ENCODE measurements at places on chromosomes 3 and 15.

- no peak for DNase-seq
Observed at GRCh38 chr3:35946121-35946853, 307.0 kb downstream of the ARPP21 start.

DNA sequence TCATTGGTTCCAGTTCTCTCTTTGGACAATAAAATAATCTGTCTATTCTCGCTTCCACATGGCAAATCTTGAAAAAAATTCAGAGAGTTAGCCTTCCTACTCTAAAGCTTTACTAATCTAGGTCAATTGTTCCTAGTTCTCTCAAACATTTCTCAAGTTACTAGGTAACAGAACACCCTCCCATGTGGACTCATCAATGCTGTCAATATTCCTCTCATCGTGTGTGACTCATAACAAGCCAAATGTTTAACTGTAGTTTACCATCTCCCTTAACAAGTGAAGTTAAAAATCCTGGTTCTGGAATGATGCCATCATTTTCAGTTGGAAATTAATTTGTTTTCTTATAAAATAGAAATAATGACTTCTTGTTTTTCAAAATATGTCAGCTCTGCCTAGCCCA lies 438.6 kb downstream of the ROBO1 start:
- no peak for DNase-seq

GRCh38 chr3:135871311-135871710 lies 94.2 kb upstream of the PPP2R3A start:
- no peak for DNase-seq

- DNase-seq, result no peak
Observed at GRCh38 chr15:77276943-77277342, 143.0 kb downstream of the PEAK1 start.

DNA sequence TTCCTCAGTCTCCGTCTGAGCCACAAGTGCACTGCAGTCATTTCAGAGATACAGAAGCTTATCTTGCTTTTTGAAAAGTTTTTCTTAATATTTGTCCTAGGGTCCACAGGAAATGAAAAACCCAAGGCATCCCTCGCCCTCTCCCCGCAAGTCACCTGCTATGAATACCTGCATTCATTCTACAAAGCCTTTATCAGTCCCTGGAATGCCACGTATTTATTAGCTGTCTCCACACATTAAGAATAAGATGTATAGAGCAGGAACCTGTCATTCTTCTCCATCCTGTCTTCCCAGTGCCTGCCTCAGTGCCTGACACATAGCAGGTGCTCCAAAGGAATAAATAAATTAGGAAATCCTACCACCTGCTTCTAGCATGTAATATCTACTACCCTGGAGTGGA lies 73.3 kb upstream of the ICE2 start:
- no peak for DNase-seq

DNA sequence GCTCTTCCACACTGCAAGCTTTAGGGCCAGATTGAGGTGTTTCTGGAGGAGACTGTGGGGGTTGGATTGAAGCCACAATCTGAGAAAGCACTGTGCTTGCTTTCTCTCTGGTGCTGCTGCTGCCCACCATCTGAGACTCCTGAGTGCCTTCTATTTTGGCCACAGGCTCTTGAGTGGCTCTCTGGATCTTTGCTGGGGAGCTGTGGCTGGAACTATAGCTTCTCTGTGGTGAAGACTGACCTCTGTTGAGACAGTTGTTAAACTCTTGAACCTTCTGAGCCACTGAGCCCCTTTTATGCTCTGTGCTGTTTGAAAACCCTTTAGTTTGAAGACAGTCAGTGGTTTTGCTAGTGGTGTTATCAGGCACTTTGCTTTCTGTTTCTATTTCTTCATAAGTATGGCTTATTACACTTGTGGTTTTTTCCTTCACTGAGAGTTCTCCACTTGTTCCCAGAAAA lies 108.7 kb upstream of the TSPAN3 start:
- no peak for DNase-seq

GRCh38 chr15:68608206-68608843 lies 29.5 kb downstream of the CORO2B start:
- DNase-seq, result no peak

GRCh38 chr3:48466386-48467109 lies 20.0 kb downstream of the ATRIP start:
- no peak for DNase-seq

- DNase-seq, result no peak
Observed at GRCh38 chr15:55915221-55915620, 78.2 kb downstream of the NEDD4 start.

DNA sequence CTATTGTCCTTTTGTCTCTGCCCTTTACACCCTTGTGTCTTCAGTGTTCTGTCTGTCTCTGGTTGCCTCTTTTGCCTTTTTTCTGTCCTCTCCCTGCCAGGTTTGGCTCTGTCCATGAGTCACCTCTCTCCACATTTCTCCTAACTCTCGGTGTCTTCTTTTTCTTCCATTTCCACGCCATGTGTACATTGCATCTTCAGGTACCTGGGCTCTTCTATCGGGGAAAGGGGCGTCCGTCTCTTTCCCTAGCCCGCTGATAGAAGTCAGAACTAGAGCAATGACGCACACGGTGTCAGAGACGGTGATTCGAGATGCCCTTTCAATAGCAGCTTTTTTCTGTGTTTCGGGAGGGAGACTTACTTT lies 641 bp downstream of the OPA1 start:
- DNase-seq, result no peak

- no peak for DNase-seq
Observed at GRCh38 chr15:33083232-33084081, 111.1 kb downstream of the FMN1 start.

- DNase-seq, result no peak
Observed at GRCh38 chr15:94930441-94930840, 699.1 kb downstream of the MCTP2 start.

DNA sequence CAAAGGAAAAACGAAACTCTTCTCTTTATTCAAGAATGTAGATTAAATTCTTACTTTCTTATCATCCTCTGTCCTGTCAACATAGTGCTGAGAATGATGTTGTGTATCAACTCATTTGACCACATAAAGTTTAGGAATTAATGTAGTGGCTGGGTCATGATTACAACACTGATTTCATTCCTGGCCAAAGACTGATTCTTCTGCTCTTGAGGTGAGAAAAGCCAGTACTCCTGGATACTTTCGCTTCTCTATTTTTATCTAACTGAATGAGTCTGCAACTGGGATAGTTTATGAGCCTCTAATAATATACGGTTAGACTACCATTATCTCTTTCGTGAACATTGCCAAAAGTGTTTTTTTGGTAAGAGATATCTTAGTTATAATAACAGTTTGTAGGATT lies 173.0 kb downstream of the LPP start:
- no peak for DNase-seq

- no peak for DNase-seq
Observed at GRCh38 chr15:64236156-64236894, 73.5 kb upstream of the PPIB start.

GRCh38 chr15:88125576-88125975 lies 131.0 kb downstream of the NTRK3 start:
- no peak for DNase-seq

GRCh38 chr3:191557322-191557721 lies 96.4 kb downstream of the PYDC2 start:
- DNase-seq, result no peak

- no peak for DNase-seq
Observed at GRCh38 chr15:86201313-86202008, 121.8 kb downstream of the AGBL1 start.

GRCh38 chr3:177781686-177782161 lies 584.4 kb upstream of the TBL1XR1 start:
- DNase-seq, result no peak

- DNase-seq, result no peak
Observed at GRCh38 chr3:107562969-107563529, 40.3 kb downstream of the BBX start.

DNA sequence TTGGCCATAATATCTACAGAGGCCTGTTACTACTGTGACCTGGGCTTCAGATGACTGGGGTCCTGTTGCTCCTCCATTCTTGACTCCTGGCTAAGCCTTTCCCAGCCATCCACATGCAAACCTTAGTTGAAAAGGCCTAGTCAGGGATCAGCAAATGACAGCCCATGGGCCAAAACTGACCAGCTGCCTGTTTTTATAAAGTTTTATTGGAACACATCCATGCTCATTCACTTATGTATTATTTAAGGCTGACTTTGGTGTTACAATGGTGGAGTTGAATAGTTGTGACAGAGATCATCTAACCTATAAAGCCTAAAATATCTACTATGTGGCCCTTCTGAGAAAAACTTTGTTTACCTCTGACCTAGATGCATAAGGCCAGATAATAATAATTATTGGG lies 16.8 kb upstream of the SLC4A7 start:
- no peak for DNase-seq
